Stimulated activated CD4-positive, alpha-beta T cell treated with anti-CD3 and anti-CD28 coated beads, Interleukin-1b, Interleukin-23, amount 100 ng/mL, for 1 hour (primary cell): ENCODE measurements at places on chromosomes 6 and 20.

GRCh38 chr6:142444376-142444775 lies 142.6 kb downstream of the ADGRG6 start:
- no peak for DNase-seq

DNA sequence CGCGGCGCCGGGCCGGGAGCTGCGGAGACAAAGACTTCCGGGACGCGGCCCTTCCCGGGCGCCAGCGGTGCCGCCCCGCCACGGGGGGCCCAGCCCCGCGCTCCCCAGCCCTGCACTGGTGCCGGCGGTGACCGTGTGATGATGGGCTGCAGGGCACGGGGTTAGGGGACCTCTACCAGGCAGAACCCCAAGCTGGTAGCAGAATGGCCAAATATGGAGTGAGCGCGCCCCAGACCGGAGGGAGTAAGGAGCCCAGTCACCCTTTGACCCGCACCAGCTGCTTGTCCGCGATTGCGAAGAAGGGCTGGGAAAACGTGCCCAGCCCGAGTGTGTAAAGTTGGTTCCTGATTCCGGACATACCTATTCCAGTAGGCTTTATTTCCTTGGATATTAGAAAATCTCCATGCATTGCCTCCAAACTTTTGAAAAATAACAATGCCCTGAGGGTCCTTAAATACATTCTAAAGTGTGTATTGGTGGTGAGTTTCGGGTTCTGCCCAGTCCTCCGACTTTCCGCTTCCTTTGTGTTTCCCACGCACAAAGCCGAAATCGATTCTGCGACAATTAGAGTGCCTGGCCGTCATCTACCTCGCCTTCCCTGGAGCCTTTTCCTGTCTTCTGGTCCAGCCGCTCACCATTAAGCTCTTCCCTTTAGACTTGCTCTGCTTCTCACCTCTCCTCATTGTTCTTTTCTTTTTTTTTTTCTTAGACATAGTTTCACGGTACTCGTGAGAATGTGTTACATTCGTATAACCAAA lies 1.1 kb downstream of the ABRACL start:
- DNase-seq = no peak

DNA sequence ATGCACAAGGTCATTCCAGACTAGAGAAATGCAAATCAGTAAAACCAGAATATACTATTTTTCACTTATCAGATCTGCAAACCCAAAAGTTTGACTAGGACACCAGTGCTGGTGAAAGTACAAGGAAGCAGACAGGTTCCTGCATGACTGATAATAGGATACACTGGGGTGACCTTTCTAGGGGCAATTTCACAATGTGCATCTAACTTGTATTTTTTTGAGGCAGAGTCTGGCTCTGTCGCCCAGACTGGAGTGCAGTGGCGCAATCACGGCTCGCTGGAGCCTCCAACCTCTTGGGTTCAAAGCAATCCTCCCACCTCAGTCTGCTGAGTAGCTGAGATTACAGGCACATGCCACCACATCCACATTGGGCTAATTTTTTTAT lies 11.4 kb downstream of the COMMD7 start:
- no peak for DNase-seq

DNA sequence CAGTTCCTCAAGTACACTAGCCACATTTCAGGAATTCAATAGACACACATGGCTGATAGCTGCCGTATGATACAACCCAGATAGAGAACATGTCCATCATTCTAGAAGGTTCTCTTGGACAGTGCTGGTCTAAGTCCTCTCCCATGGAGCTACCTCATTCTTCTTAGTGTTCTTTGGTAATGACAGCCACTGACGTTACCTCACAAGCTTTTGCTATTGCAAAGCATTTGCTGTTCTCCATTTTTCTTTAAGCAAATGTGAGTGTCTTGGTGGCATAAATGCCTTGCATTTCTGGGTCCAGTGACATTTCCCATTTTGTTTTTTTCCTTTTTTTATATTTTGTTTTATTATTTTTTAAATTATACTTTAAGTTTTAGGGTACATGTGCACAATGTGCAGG lies 8.3 kb upstream of the CEBPB start:
- no peak for DNase-seq

- no peak for DNase-seq
These were observed at the start of gene MCHR2 for GRCh38 chr6:99993533-99994251. Gene MCHR2 (minus strand): TSS chr6:99994223. CDS start chr6:99956147, 38,076 bp downstream.

DNA sequence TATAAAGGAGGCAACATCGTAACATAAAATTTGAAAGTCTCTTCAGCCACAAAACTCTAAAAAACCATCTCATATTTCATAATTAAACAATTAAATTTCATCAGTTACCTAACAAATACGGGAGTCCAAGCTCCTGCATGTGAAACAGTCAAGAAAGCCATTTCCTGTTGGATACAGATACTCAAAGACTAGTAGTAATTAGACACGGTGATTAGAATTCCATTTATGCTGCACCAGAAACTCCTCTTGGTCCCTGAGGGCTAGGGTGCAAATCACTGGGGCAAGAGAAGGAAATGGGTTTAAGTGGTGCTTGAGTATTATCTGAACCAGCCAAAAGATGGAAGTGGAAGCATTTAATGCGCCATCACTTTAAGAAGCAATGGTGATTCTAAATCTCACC lies 27.4 kb downstream of the TRAM2 start:
- DNase-seq = no peak

DNA sequence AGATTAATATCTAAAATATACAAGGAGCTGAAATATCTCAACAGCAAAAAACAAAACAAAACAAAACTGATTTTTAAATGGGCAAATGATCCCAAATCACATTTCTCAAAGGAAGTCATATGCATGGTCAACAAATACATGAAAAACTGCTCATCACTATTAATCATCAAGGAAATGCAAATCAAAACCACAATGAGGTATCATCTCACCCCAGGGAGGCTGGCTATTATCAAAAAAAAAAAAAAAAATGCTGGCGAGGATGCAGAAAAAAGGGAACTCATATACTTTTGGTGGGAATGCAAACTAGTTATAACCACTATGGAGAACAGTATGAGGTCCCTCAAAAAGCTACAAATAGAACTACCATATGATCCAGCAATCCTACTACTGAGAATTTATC lies 34.6 kb downstream of the REPS1 start:
- DNase-seq = no peak

- DNase-seq = no peak
These were observed 34.2 kb downstream of the FOXQ1 start for GRCh38 chr6:1346101-1346500.

GRCh38 chr6:53731866-53732636 lies 62.8 kb upstream of the LRRC1 start:
- no peak for DNase-seq

DNA sequence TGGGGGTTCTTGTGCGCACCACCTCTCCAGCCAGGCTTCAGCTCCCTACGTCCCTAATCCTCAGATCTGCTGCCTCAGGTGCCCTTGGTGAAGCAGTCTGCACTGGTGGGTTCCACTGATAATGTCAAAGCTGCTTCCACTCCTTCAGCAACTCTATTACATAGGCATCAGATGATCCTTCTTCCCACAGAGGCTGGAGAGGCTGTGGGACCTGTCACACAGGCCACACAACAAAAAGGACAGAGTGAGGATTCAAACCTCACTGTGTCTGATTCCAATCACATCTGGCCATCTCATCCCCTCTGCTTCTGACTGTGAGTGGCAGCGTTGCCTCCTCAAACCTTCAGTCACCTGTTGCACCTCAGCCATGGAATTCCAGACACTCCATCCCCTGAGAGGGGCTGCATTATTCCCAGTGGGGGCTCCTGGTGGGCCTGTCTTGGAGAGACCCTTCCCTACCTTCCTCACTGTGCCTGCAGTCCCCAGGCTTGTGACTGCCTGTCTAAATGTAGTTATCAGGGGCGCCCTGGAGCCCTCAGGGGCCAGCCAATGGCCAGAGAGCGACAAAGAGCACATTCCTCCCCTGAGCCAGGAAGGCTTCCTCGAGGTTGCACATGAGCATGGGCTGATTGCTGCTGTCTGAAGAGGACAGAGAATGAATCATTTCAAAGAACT lies 211.4 kb upstream of the ECI2 start:
- no peak for DNase-seq

DNA sequence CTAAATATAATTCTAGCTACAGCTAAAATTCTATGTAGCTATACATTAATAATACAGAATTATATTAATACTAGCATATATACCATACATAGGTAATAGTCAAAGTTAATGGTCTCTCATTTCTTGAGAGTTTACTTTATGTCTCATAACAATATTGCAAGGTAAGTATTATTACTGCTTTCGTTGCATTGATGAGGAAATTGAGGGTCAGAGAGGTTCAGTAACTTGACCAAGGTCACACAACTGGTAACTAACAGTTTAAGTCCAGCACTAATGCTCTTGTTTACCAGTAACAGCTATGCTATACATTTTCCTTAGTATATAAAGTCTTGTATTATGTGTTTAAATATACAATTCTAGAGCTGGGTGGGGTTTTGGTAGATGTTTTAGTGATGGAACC lies 67.6 kb downstream of the AFG1L start:
- no peak for DNase-seq

- DNase-seq = no peak
These were observed 66.7 kb upstream of the TOP1 start for GRCh38 chr20:40961686-40962640.

DNA sequence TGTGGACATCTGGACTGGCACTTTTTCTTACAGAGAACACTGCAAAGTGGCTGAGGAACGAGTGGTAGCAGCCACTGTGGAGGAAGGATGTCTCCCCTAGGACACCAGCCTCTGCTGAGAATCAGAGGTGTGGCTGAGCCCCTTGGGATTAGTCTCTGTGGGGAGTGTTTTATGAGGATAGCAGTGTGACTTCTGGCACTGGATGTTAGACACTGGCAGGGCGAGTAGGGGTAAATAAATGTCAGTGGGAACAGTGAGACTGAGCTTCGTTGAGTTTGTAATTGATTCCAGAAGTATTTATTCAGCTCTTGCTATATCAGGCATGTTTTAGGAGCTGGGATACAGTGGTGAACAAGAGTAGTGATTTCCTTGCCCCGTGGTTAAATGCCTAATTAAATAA lies 124.0 kb downstream of the JARID2 start:
- no peak for DNase-seq

- DNase-seq = no peak
These were observed 1019.5 kb upstream of the CITED2 start for GRCh38 chr6:140393665-140394540.

DNA sequence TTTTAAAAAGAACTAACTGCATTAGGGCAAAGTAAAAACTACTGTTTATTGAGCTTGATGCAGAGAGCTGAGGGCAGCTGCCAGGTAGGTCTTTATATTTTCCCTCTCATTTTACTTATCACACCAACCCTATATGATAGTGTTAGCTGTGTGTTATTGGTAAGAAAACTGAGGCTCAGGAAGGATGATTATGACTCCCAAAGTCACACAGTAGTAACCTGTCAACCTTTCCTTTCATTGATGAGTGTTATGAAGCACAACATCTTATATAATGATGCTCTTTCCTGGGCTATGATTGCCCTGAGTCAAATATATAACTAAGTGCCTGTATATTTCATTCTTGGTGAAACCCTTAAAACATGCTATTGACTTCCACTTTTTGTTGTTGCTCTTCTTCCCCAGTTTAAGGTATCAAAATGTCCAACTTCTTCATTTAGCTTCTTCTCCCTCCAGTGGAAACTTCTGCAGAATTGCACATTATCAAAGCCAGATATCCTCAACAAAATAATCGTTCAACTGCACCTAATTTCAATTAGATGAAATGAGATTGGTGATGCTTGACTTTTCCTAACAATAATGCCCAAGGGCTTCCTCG lies 8.1 kb downstream of the GFOD1 start:
- DNase-seq = no peak

- no peak for DNase-seq
These were observed 7.9 kb upstream of the OGFRL1 start for GRCh38 chr6:71280701-71281100.

DNA sequence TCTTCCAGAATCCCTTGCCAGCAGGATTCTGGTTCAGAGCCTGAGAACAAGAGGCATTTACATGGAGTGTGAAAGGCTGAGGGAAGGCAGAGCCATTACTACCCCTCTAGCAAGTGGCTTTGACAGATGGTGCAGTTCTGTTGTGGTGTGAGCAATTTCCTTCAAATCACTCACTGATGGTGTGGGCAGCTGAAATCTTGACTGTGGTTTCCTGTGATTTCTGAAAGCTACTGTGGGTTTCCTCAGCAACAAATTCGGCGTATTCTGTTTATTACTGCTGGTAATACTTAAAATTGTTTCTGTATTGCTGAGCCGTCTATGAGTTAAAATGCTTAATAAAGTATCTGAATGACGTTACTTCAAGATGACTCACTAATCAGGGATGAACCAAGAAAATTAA lies 181.5 kb upstream of the TCF21 start:
- DNase-seq = no peak

DNA sequence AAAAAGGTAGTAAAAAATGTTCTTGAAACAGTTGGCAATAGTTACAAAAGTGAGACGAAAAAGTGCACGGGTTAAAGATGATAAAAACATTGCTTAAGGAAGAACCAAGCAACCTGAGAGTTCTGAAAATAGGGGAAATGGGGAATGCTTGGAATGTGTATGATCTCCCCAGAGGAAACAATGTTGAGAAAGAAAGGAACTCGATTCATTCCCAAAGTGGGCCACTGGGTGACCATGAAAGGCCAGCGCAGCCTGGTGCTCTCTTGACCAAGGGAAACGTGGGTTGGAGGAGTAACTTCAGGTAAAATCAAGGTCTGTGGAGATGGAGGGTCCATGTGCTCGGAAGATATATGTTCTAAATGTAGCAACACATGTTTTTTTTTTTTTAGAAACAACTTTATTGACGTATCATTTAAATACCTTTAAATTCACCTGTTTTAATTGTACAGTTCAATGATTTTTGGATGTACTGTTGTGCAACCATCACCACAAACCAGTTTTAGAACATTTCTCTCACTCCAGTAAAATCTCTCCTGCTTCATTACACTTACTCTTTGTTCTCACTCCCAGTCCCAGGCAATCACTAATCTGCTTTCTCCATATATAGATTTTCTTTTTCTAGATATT lies 34.5 kb upstream of the CEP85L start:
- DNase-seq = no peak

GRCh38 chr6:93036835-93037234 lies 382.5 kb downstream of the EPHA7 start:
- no peak for DNase-seq

DNA sequence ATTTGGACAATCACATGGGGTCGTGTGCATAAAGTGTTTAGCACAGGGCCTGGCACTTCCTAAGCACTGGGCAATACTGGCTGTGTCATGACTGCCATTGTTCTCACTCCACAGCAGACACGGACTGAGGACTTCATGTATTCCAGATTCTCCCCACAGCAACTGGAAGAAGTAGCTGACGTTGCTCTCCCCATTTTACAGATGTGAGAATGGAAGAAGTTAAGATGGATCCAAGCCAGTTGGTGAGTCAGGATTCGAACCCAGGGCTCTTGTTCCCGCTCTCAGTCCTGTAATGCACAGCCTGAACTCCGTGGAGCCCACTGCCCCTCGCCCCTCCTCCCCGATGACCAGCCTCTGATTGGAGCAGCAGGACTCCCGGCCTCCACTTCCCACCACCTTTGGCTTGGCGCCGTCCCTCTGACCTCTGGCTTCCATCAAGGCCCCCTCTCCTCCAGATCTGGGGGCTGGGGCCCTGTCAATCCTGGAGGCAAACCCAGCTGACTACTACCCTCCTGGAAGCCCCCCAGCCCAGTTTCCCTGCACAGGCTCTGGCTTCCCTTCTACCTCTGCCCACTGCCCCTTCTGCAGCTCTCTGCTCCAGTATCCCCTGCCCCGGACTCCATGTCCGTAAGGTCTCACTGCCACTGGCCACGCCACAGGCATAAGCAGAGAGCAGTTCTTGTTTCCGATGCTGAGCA lies 12.7 kb downstream of the NOL4L start:
- DNase-seq = no peak

GRCh38 chr20:58976061-58976730 lies 4.9 kb upstream of the NELFCD start:
- DNase-seq = no peak

- DNase-seq = no peak
These were observed 32.6 kb upstream of the TAB2 start for GRCh38 chr6:149284904-149285303.
